ENCODE measurements at places on chromosomes 5 and 9.
A peak's percentile ranks its signal among the peaks of the same experiment; 100 is the strongest.

GRCh38 chr5:134072471-134073210, 41.8 kb upstream of the TCF7 start:
- DNase-seq = no peak

DNA sequence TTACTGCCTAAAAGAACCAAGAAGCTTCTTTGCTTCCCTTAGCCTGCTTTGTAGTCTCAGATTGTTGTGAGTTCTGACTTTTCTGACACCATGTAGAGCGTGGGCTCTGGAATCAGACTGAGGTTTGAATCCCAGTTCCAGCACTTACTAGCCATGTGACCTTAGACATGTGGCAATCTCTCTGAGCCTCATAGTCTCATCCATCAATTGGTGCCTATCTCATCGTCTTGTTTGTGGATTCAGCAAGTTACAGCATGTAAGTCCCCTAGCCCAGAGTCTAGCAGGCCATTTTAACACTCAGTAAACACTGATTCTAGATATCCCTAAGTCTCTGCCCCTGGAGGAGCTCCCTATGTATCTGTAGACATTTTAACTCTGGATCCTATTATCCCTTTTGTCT, 94.7 kb downstream of the ANGPTL2 start:
- no peak for DNase-seq

DNA sequence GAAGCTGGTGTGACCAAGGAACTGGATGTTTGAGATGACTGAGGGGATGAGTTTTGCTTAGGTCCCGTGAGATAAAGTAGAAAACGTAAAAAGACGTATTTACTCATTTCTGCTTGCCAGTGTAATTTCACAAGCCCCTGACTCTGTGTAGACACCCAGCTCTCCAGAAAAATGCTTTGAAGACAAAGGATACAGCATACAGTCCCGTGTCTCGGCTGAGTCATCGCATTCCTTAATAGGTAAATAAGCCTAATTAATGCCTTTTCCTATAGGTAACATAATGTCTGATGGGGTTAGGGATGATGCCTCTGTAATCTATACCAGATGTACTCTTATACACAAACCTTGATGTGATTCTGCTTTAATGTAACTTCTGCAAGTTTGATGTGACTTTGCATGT, 20.2 kb downstream of the S100Z start:
- DNase-seq = no peak

GRCh38 chr9:95742821-95743220, 132.7 kb upstream of the ERCC6L2 start:
- no peak for DNase-seq

DNA sequence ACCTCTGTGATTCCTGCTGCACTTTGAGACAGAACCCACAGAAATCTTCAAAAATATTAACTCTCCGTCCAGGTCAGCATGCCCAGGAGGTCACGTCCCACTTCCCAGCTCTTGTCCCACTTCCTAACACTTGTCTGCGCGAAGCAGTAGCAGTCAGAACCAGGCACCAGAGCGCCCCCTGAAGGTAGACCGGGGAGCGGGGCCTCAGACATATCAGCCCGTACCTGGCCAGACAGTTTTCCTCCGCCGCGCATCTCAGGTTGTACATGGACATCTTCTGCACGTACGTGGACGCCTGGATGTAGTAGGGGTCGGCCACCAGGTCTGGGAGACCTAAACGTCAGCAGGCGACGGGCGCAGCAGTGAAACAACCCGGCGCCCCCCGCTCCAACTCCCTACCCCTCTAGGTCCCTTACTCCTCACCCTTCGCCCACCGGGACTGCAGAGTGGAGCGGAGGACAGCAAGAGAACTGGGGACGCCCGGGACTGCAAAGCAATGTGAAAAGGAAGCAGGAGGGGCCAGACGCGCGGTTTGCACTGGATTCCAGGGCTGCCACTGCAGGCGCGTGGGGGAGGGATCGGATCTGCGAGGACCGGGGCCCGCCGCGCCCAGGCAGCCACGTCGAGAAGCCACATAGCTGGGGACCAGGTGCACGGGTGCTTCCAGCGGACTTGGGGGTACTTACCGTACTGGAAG, 1.2 kb downstream of the LOX start:
- peak; percentile 58 for DNase-seq

DNA sequence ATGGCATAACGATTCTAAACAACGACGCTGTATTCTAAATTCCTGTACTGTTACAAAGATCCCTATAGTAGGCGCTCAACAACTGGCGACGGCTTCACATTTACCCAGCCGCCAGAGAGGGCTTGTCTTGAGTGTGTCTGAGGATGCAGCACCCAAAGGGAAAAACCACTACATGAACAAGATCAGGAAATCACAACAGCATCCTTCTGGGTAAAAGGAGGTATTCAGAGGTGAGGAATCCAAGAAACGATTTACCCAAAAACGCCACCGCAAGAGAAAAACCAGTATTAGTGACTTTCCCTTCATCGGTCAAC, 711 bp downstream of the TTC33 start:
- DNase-seq = peak; percentile 92

DNA sequence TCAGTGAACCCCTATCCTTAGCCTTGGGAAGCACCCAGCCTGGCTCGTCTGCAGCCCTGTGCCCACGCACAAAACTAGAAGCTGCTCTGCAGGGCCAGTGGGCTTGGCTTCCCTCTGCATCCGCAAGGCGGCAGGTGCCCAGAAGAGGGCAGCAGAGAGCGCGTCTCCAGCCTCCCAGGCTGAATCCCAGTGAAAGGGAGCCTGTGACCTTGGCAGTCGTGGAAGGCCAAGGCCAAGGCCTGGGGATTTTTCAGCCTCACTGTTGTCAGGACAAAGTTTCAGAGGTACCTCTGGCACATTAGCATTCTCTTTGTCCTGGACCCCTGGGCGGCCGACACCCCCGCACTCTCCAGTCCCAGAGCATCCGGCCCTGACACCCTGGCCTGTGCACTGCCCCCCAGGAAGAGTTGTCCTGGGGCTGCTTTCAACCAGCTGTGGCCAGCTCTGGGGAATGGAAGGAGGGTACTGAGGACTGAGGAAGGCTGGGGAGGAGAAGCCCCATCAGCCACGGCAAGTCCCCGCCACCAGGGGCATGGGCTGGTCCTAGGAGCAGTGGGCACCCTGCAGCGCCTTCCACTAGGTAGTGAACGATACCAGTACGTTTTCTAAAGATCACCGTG, 63.6 kb upstream of the IL17B start:
- DNase-seq = peak; percentile 63

DNA sequence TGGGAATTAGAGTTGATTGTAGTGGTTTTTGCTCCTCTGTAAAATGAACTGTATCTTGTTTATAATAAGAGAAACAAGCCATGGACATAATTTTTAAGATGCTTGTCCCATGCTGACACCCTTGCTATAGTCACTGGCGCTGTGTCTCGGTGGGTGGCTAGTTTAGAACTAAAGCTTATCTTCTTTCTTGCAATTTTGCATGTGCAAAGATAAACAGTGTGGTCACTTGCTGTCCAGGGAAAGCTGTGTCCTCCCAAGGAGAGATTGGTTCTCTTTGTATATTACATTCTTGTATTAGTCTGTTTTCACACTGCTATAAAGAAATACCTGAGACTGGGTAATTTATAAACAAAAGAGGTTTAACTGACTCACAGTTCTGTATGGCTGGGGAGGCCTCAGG, 143.8 kb downstream of the MELK start:
- DNase-seq = no peak

GRCh38 chr9:4346131-4346530, 46.3 kb upstream of the GLIS3 start:
- no peak for DNase-seq

- DNase-seq = no peak
Measured at GRCh38 chr9:36092509-36093215, 43.9 kb upstream of the GLIPR2 start.

DNA sequence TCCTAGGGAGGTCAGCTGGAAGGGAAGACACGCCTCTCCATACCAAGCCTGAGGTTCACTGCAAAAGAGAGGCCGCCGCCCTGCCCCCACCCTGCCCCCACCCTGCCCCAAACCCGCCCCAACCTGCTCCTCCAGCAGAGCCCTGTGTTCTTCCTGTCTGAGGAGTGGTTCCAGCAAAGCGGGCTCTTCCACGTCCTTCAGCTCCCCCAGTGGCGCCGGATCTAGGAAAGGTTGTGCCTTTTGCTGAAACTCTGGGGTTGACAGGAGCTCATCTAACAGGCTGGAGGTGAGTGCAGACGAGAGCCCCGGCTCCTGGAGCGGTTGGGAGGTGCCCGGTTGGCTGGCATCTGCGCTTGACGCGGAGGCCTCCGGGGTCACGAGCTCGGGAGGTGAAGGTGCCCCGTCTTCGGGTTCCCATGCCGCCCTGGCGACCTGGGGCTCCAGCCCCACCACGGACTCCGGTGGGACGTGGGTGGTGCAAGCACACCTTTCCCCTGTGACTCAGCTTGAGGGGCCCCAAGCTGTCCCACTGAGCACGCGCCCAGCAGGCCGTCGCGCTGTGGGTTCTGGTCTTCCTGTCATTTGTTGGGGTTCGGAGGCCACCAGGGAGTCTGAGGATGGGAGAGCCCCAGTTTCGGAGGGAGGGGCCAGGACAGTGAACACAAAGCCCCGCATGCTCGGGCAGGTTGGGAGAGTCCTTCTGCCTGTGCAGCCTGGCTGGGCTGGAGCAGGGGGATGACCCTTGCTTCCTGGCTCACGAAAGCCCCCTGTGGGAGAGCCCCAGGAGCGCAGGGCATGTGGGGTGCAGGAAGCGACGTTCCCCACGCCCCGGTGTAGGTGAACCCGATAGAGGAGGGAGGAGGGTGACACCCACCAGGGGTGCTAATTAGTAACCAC, 1467.1 kb downstream of the FOXD4L5 start:
- no peak for DNase-seq

- no peak for DNase-seq
Measured at GRCh38 chr5:111948092-111948841, 191.3 kb upstream of the NREP start.

GRCh38 chr9:95344735-95345325, 27.3 kb upstream of the FANCC start:
- no peak for DNase-seq

GRCh38 chr5:132259069-132259851, 1.8 kb downstream of the PDLIM4 start:
- DNase-seq = no peak

DNA sequence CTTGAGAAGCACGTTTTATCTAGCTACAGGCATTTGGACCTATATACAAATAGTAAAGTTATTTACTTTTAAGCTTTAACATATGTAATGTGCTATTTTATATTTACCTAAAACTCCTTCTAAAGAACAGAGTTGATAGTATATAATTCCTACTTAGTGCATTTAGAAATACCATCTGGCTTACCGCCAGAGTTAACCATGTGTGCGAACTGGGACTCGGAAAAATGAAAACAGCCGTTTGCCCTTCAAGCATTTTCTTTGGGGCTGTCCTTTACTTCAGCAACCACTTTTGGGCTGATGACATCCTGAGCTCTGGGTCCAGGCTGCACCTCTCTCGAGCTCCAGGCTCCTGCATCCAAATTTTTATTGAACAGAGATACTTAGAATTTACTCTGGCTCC, 21.9 kb upstream of the DHFR start:
- no peak for DNase-seq

DNA sequence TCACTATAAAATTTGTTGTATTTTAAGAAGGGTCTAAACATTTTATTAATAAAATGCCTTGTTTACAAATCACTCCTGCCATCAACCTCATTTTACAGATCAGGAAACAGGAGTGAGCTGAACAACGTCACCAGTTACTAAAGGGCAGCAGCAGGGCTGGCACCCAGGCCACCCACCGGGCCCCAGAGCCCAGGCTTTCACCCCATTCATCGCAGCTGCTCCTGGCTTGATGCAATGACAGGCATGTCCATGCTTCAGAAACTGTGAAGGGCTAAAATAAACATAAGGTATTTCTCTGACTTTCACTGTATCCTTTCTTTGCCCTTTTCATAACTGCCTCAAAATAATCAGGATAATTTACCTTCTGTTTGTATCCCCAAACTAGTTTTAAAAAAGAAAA, 18.1 kb downstream of the MED27 start:
- no peak for DNase-seq

GRCh38 chr5:65672796-65673195, 48.0 kb downstream of the SHLD3 start:
- peak; percentile 11 for DNase-seq

GRCh38 chr5:101679816-101680215, 616.3 kb downstream of the SLCO4C1 start:
- DNase-seq = no peak

DNA sequence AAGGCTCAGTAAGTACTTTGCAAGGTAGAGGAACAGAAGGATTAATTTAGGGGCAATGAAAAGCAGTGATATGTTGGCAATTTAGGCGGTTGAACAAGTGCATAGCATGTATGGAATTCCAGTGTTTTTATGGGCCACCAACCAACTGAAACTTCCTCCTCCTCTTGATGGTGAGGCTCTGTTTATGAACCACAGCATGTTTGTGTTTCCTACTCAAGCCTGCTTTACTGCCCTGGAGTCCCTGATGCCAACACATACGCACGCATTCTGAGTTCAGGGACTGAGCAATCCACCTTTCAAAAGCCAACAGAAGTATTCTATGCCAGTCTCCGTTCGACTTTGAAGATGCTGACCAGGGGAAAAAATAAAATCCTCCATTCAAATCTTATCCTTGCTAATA, 417.5 kb downstream of the EFNA5 start:
- no peak for DNase-seq

GRCh38 chr9:90881648-90882047, 80.0 kb downstream of the SYK start:
- no peak for DNase-seq

DNA sequence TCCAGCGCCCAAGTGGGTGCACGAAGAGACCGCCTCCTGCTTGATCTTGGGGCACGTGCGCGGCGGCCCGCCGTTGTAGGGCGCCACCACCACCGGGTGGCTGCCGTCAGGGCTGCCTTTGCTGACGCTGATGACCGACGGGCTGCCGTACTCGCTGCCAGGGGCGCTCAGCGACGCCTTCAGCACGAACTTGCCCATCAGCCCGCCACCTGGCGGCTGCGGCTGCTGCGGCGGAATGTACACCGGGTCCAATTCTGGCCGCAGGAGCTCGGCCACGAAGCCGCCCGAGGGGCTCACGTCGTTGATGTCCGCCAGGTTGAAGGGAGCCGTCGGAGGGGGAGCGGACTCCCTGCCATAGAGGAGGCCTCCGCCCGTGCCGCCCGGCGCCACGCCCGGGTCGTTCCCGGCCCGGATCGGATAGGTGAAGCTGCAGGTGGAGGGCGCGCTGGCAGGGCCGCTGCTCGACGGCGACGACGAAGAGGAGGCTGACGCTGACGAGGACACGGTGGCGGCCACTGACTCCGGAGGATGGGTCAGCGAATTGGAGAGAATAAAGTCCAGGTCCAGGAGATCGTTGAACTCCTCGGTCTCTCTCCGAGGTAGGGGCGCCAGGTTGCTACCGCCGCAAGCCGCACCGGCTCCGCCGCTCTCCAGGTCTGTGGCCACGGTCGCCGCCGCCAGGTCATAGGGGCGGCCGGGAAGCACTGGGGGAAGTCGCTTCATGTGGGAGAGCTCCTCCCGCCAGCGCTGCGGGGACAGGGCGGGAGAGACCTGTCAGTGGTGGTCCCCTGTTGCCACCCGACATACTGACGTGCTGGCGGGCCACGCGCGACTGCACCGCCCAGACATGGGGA, 1.8 kb downstream of the KLF4 start:
- no peak for DNase-seq

- no peak for DNase-seq
Measured at GRCh38 chr5:66164044-66164790, 20.1 kb downstream of the SREK1 start.

- DNase-seq = no peak
Measured at GRCh38 chr9:27943501-27943900, 370.2 kb upstream of the C9orf72 start.

GRCh38 chr9:83047839-83048775, 14.8 kb downstream of the RASEF start:
- DNase-seq = no peak
